Hair follicle dermal papilla cell (primary cell): ENCODE measurements at places on chromosomes 7 and 10. TPM values are rescaled to one million over a fixed set of nuclear protein-coding genes. Genes with fewer than 3 reads are reported as not detected.

Gene CHST15
- 34.5 and 35.5 TPM in 2 replicates for total RNA-seq

Gene SDK1
- 0.16 and 0.24 TPM in 2 replicates for total RNA-seq

Gene TCAF2
- total RNA-seq = 3.6 and 7.6 TPM in 2 replicates

Gene NUTM2E
- total RNA-seq = not detected in 2 replicates

Gene SND1
- 291 and 303 TPM in 2 replicates for total RNA-seq

Gene CCDC172
- not detected in 2 replicates for total RNA-seq
